Inflammatory macrophage (primary cell): ENCODE measurements at places on chromosomes 3 and 15.

GRCh38 chr3:196192036-196192523, 19.1 kb downstream of the ZDHHC19 start:
- DNase-seq, result peak; percentile 89

DNA sequence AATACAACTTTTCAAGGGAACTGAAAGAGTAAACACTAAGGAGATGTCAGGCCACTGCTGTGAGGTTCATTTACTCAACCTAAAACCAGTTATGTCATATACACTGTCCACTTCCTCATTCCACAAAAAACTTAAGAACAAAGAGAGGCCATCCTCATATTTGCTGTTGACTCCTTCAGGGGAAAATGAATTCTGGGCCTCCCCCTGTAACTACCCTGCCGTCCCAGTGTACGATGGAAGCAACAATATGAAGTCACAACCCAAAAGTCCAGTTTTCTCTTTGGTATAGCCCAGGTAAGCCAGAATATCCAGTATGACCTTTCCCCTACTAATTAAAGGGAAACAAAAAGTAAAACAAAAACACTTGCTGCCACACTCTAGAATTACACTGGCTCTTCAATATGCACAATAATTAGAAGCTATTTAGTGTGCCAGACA, 16.2 kb downstream of the CEP152 start:
- peak; percentile 55 for DNase-seq

- DNase-seq, result no peak
Observed at GRCh38 chr3:15319575-15319974, 12.8 kb downstream of the SH3BP5 start.

DNA sequence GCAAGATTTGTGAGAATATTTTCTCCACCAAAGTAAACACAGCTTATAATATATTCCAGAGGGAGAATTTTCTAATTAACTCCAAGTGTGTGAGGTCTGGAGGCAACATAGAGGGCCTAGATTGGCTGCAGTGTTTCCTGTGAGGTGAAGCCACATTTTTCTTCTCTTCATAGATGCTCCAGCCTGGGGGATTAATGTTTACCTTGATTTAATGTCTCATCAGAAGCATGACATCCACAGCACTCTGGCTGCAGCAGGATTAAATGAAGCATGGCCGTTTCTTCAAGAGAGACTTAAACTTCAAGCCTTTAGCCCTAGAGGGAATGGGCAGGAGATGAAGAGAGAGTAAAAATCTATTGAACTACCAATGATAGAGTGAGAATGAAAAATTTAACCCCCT, 137.9 kb upstream of the ZBTB20 start:
- DNase-seq, result no peak

GRCh38 chr3:25021816-25022215, 406.2 kb upstream of the RARB start:
- no peak for DNase-seq

DNA sequence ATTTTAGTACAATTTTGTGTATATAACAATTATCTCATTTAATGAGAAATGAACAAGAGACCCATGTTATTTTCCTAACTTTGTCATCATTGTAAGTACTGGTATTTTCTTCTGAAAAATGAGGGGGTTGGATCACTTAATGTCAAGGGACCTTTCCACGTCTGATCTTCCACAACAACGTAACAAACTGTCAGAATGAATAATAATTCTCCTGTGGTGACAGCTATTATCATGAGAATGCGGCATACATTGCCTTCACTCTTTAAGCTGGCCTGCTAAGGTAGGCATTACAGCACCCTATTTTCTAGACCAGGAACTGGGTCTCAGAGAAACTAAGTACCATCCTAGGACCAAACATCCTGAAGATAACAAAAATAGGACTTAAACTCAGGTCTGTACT, 31.5 kb upstream of the MINAR1 start:
- no peak for DNase-seq
